ENCODE measurements at places on chromosomes 3 and 15.

- DNase-seq = no peak
Observed at GRCh38 chr3:9067352-9067975, 104.2 kb upstream of the RAD18 start.

GRCh38 chr3:1830851-1831250 lies 267.8 kb upstream of the CNTN4 start:
- no peak for DNase-seq

DNA sequence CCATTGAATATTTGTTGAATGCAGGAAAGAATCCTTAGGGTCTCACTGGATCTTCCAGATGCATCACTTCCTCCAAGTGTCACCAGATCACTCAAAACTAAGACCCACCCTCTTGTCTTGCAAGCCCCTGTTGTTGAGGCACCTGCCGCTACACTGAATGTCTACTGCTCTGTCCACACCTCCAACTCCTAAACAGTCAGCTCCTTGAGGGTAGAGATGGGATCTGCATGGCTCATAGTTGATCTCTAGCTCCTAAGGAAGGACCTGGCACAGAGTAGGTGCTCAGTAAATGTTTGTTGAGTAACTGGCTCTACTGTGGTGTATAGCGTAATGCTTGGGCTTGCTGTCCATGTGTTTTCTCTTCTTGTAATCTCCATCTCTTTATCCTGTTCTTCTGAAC lies 8.8 kb downstream of the SLC6A20 start:
- no peak for DNase-seq

- no peak for DNase-seq
Observed at GRCh38 chr3:30988769-30989168, 94.3 kb upstream of the GADL1 start.

DNA sequence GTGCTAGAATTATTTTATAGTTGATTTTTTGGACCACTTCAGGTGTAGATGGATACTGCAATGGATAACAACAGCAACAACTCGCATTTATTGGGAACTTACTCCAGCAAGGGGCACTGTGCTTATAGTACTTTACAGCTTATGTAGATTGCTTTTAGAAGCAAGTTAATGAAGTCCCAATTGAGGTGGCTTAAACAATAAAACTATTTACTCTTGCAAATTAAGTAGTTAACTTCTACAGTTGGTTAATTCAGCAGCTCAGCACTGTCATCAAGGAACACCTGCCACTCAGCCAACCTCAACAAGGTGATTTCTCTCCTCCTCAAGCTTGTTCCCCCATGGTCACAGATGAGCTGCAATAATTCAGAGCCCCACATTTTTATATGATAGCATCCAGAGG lies 124.1 kb downstream of the RASA2 start:
- DNase-seq = no peak
